ENCODE measurements at places on chromosomes 5 and 9.

GRCh38 chr9:31030741-31031202, 1353.7 kb upstream of the ACO1 start:
- DNase-seq, result no peak

DNA sequence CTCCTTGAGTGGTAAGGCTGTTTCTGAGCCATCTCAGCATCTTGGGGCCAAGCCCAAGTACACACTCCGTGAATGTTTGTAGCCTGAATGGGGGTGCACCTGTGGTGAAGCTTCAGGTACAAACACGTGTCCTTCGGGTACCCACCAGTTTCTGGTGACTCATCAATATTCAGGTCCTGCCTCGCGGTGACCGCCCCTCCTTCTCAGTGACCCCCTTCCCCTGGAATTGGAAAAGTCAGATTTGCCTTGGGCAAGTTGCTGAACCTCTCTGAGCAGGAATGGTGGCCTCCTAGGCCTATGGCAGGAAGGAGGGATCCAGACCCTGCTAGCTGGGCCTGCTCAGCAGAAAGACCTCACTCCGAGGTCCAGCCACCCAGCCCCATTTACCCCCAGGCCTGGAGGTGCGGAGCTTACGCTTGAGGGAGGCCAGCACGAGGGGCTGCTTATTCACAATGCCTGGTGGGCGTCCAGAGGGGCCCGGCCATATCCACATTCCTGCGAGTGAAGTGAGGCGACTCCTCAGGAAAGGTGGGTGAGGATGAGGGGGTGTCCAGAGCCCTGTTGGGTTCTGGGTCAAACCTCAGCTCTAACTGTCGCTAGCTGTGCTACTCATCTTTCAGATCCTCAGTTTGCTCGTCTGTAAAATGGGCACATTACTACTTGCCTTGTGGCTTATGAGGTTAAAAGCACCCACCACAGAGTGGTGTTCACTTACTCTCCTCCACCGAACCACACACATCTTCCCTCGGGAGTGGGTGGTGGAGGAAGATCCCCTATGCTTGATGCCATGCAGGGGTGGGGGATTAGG, 7.0 kb downstream of the ADGRD2 start:
- no peak for DNase-seq

DNA sequence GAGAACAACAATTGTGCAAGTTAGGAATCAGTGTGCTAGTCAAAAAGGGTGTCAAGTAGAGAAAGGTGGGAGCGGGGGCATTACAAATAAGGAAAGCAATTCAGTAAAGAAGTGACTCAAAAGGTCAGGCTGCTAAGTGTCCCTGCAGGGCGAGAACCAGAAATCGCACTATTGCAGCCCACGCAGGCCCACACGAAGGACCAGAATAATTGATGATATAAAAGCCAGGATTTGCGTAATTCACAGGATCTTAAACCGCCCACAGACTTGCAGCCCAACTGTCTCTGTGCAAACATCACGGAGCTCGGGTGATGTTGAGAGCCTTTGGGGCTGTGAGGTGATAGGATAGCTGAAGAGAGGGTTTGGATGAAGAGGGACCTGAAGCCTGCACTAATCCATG, 349.0 kb downstream of the BRINP1 start:
- no peak for DNase-seq

- no peak for DNase-seq
Measured at GRCh38 chr9:126295516-126295915, 31.1 kb upstream of the MVB12B start.

DNA sequence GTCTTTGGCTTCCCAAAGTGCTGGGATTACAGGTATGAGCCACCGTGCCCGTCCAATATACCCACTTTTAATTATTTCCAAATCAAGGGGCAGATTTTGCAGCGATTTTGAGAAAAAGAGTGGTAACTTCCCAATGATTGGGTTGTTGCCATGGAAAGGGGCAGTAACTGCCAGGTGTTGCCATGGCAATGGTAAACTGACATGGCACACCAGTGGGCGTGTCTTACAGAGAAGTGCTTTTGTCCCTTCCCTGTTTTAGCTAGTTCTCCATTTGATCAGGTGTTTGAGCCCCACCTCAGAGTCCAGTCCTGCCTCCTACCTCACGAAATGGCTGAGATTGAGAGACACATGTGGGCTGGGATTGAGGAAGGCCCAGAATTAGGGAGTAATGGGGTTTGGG, 86.3 kb upstream of the IER5L start:
- DNase-seq, result no peak

- no peak for DNase-seq
Measured at GRCh38 chr9:13684656-13685055, 405.2 kb upstream of the MPDZ start.

DNA sequence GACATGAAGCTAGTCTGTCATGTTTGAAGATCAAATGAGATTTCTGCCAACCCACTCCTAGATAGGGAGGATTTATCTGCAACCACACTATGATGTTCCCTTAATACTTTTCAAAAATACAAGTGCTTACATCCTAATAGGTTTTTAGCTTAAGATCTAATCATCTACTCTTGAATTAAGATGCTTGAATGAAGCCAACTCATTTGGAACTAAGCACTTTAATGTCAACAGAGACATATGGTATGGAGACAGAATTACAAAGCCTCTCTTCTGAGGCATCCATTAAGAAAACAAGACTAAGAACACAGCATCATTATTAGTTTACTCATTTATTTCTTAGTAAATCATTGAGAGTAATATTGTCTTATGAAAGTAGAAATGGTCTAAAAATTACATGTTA, 139.3 kb upstream of the NFIB start:
- no peak for DNase-seq

- no peak for DNase-seq
Measured at GRCh38 chr5:77795268-77795667, 19.1 kb upstream of the TBCA start.

- no peak for DNase-seq
Measured at GRCh38 chr5:25423271-25423670, 778.5 kb upstream of the CDH10 start.
